ENCODE measurements at places on chromosomes 4 and X. TPM values are rescaled to one million over a fixed set of nuclear protein-coding genes. Genes with fewer than 3 reads are reported as not detected.

Gene PCDH19
- 0.14 TPM for total RNA-seq

Gene APLN
- total RNA-seq = 0.09 TPM

Gene PITX2
- total RNA-seq = 82.8 TPM

Gene IQSEC2
- total RNA-seq = 1.8 TPM

Gene ING2
- total RNA-seq = 12.9 TPM

Gene C4orf50
- not detected for total RNA-seq

Gene ACE2
- 1.8 TPM for total RNA-seq

Gene HTT-AS
- not detected for total RNA-seq

Gene PDGFC
- 12.3 TPM for total RNA-seq
